ENCODE measurements at places on chromosomes 4 and X.

- no peak for DNase-seq
These were observed 26.4 kb downstream of the GAK start for GRCh38 chr4:905485-906338.

DNA sequence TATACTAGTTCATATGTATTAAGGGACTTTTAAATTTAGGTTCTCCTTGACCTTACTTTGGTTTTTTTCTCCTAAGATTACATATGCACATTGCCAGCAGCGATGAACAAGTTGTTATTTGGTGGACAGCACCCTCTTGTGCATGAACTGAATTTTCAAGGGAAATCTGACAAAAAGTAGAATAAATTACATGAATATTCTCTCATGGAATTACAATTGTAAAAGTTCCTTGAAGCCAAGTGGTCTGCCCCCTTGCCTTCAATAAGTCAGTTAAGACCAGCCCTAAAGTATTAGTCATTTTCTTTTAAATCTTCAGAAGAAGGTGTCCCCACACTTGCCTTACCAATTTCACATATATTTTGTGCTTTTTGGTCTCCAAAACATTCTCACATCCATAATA, 30.7 kb upstream of the SMARCA5 start:
- DNase-seq = peak; percentile 5

DNA sequence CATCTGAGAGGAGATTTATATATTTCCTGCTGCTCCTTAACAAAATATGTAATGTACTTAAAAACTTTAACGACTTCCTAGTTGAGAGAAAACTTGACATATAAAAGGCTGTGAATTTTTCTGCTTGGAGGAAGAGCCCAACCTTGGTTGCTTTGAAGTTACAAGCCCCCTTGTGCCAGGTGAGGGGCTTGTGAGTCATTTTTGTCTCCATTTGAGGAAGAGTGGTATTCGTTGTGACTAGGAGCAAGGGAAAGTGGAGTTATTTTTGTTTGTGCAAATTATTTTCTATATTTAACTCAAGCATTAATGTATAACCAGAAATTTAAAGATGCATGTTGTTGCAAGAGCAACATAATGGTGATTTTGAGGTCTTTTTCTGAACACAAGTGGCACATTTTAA, 99.0 kb upstream of the DDX3X start:
- DNase-seq = no peak

DNA sequence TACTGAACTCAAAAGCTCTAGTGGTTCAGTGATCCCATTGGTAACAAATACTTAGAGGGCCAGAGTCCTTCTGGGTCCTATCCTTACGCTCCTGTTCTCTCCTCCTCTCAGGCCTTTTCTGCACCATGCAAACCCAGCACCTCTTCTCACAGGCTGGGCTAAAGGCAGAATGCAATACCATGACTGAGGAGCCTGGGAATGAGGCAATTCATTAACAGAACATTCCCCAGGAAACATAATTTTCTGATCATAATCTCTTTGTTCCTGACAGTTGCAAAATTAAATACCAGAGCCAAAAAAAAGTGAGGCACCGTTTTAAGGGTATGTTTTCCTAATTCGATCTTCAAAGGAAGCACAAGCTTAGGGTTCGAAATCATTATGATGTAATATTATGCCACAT, 9.0 kb downstream of the SORBS2 start:
- DNase-seq = no peak

DNA sequence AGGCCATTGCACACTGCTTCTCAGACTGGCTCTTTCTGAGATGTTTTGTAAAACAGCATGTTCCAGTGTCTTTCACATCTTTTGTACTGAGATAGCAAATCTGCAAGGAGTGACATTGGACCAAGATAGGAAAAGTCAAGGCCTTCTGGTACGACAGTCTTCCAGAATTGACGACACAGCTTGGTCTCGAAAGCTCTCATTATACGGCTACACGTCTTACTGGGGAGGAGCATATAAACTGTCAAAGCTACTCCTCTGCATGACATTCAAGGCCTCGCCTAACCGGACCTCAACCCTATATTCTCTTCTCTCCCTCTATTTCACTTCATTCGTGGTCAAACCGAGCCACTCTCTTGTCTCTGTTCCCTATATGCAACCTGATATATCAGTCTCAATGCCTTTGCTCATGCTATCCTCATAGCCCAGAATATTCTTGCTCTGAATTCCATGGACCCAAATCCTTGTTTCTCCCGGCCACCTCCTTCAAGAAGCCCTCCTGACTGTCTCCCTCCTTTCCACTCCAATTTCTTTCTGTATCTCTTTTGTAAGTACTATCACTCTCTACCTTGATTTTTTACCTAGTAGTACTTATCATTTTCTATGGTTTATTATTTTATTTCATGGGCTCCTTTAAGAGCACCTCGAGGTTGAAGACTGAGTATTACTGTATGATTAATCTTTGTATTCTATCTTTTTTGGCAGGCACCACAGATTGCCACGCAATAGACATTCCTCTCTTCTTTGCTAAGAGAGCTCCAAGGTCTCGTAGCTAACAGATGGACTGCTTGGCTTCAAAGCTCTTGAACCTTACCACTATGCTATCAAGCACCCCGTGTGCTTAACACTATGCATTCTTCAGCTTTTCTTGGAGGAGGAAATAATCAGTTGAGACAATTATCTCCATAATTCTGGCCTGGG, 35.1 kb downstream of the RBM47 start:
- DNase-seq = no peak

DNA sequence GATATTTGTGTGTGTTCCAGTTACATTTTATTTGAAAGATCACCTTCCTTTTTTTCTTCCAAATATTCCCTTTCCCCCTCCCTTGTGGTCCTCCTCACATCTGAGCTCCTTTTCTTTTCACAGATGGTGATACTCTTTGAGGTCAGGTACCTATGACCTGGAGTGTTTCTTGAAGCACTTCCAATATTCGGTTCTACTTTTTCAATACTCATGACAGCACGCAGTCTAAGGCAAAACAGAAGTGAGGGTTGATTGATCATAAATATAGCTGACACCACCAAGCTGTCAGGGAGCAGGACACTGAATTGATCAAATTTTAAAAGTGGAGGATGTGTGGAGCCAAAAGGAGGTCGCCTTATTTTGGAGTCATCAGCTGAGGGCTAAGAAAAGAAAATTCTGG, 334.4 kb upstream of the MAGEB2 start:
- no peak for DNase-seq
